ENCODE measurements at places on chromosomes 3 and 15. TPM values are rescaled to one million over a fixed set of nuclear protein-coding genes. Genes with fewer than 3 reads are reported as not detected.

ALS2CL gene
- total RNA-seq, result 21.0 TPM

GRCh38 chr15:38662805-38663204, 98.2 kb upstream of the RASGRP1 start:
- DNase-seq, result no peak

- DNase-seq, result no peak
Observed at GRCh38 chr3:104676241-104676640, 690.5 kb upstream of the ALCAM start.

DNA sequence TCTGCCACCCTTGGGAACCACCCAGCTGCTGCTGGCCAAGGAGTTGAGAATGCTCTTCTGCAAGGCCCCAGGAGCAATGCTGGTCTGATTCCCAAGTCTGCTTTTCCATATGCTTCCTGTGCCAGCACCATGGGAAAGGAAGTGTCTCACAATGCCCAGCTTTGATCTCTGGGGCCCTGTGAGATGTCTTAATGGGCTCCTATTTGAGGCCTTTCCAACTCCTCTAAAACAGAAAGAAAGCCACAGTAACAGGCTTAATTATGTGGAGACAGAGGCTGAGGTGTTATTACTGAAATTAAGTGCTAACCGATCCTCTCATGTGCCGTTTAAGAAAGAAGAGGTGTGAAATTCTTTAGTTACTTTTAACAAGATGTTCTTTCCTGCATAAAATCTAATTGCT, 4.5 kb downstream of the EOGT start:
- DNase-seq, result no peak
